IMR-90 (cell line): ENCODE measurements at places on chromosomes 6 and 20. TPM values are rescaled to one million over a fixed set of nuclear protein-coding genes. Genes with fewer than 3 reads are reported as not detected.

DNA sequence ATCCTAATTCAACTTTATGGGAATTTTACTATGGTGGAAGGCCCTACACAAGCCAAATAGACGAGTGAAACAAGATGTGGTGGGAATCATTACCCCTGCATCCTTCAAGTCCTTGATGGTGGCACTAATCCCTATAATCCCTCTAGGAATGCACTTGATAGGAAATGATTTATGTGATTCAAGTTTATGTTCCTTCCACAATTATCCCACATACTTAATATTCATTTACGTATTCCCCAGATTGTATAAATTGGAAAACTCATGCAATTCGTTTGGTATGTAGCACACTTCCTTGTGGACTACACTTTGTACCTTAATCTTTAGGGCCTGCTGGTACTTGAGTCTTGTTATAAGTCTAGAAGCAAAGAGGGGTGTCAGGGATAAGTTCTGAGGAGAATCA, 40.8 kb downstream of the PKIB start:
- DNase-seq: no peak
- no peaks in the 10 kb centered on the region for H3K27me3 ChIP-seq
- no peak overlapping the region for H3K4me3 ChIP-seq
- no peaks in the 10 kb centered on the region for H3K4me1 ChIP-seq
- no peaks in the 10 kb centered on the region for H3K36me3 ChIP-seq

GRCh38 chr6:33721508-33721907, 10.0 kb upstream of the UQCC2 start:
- DNase-seq: no peak
- H3K4me1 ChIP-seq: no peaks in the 10 kb centered on the region
- H3K4me3 ChIP-seq: no peak overlapping the region
- H3K27me3 ChIP-seq: peaks cover 63% of the 10 kb centered on the region
- H3K27ac ChIP-seq: no peak overlapping the region

DNA sequence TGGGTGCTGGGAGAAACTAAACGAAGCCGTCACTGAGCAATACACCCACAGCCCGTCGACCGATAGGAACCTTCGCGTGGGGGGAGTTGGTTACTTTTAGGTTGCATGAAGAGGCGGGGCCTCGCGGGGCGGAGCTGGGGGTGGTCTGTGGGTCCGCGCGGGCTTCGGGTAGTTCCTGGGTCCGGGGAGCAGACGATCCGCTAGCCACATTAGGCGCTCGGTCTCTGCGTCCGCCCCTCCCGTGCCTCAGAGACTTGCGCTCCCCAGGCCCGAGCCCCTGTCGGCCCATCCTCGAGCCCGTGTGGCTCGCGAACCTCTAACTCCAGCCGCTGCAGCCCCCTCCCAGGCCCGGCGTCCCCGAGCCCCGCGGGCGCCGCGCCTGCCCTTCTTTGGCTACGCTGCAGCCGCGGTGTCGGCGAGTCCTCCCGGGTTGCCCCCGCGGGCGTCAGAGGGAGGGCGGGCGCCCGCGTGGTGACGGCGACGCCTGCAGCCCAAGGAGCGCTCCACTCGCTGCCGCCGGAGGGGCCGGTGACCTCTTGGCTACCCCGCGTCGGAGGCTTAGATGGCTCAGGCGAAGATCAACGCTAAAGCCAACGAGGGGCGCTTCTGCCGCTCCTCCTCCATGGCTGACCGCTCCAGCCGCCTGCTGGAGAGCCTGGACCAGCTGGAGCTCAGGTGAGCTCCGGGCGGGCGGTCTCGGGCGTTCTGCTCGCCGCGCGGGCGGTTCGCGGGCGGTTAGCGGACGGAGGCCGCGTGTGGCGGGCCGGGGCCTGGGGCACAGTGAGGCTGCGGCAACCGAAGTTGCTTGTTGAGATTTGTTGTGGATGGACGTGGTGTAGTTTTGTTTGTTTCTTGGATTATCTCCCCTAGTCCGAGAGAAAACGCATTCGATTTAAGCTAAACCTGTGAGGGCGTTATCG, at the start of gene BAG2:
Gene BAG2 (plus strand): TSS at position 191 of the 920 bp plus-strand sequence. CDS start 372 bp downstream, at position 563.
- H3K36me3 ChIP-seq: peaks cover 13% of the 10 kb centered on the region
- peaks cover 9% of the 10 kb centered on the region for H3K4me1 ChIP-seq
- peak within 1 kb of the TSS; percentile 98 for H3K27ac ChIP-seq
- no peaks in the 10 kb centered on the region for H3K27me3 ChIP-seq
- DNase-seq: peak; percentile 90

DNA sequence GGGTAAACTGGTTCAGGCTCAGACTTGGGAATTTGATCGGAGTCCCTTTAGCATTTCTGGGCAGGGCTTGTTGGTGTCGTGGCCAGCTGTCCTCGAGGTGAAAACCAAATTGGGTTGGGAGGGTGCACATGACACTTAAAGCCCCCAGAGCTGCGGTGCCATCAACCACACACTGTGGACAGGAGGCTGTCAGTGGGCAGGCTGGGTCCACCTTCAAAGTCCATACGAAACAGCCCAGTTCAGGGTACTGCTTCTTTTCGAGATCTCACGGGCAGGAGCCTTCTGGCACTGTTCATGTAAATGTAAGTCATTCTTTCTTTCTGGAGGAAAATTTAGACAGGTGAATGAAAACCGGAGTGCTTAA, 7.0 kb downstream of the SYNJ2 start:
- peak overlapping the region; percentile 41; the same call in 1 of the 2 replicates for H3K27ac ChIP-seq
- H3K4me3 ChIP-seq: no peak overlapping the region
- H3K27me3 ChIP-seq: no peaks in the 10 kb centered on the region
- H3K36me3 ChIP-seq: 0 out of 2 replicates have a peak, but pooled peaks cover 4% of the 10 kb centered on the region
- no peak for DNase-seq

DNA sequence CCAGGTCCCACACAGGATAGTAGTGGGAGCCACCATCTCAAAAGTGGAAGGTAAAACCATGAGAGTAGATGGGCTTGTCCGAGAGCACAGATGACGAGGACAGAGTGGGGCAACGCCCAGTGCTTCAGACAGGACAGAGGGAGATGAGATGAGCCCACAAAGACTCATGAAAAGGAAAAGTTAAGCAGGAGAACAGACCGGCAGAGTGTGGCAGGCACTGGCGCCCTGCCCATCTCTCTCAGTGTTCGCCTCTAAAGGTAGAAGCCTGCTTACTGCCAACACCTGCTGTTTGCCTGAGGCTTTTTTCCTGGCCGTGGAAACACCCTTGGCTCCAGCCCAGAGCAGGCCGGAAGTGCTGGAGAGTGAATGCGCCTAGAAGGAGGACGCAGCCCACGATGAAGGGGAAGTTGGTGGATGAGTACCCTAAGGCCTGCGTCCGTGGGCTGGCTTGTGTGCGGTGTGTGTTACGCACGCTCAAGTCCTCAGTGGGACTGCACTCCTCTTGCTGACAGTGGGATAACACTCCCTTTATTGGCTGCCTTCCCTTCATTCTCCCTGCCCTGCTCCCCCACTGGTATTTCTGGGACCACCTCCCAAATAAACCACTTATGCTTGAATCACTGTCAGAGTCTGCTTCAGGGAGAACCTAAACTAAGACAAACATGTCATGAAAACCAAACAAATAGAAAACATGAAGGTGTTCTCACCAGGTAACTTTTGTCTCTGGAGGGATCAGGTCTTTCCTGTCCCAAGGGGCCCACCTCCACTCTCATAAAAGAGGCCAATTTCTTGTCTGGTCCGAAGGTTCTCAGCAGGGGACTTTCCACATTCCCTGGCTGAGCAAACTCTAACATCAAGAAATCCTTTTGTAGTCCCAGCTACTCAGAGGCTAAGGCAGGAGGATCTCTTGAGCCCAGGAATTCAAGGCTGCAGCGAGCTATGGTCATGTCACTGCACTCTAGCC, 9.1 kb upstream of the FOXP4 start:
- H3K36me3 ChIP-seq: no peaks in the 10 kb centered on the region
- peaks cover 52% of the 10 kb centered on the region for H3K27me3 ChIP-seq
- peaks cover 6% of the 10 kb centered on the region; the same call in 1 of the 2 replicates for H3K4me1 ChIP-seq
- DNase-seq: no peak
- no peak overlapping the region for H3K4me3 ChIP-seq

The SLC23A2 gene
- 10.2 and 11.1 TPM in 2 replicates for total RNA-seq
